GM10248 (cell line): ENCODE measurements at places on chromosomes 5 and 9.

GRCh38 chr9:14018081-14018480 lies 295.9 kb downstream of the NFIB start:
- no peak for DNase-seq

DNA sequence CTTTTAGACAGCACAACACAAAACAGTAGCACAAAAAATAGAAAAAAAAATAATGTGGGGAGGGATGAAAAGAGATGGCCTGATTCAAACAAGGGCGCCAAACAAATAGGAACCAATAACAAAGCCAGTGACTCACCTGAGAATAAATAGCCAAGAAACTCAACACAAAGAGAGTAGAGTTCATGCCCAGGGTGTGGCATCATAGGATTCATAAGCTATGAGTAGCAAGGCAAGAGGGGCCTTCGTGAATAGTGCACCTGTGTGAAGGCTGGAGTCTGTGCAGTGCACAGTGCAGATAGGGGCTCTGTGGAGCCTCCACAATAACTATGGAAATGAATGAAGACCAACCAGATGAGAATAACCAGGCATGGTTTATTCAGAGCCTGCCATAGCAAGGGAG lies 541.7 kb downstream of the SPOCK1 start:
- DNase-seq, result no peak

- no peak for DNase-seq
Measured at GRCh38 chr9:89464300-89464901, 33.5 kb downstream of the SEMA4D start.

GRCh38 chr5:13910637-13911288 lies 33.7 kb downstream of the DNAH5 start:
- no peak for DNase-seq

- DNase-seq, result no peak
Measured at GRCh38 chr9:119154527-119154926, 214.7 kb downstream of the BRINP1 start.

GRCh38 chr9:2043243-2043642 lies 28.1 kb downstream of the SMARCA2 start:
- DNase-seq, result peak; percentile 22

DNA sequence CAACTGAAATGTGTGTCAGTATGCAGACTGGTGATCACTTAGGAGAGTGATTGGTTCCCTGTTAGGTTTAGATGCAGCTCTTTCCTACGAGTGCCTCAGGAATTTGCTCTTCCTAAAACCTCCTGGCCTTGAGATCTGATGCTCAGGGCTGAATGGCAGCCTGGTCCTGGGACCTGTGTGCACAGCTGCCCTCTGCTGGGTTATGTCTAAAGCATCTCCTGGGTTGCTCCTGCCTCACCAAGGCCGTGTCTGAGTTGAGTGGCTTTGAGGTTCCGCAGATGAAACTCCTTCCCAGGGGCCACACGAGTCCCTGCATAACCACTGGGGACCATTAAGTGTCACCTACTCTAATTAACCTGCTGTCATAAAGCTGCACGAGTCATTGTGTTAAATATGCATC lies 59.5 kb downstream of the MVB12B start:
- DNase-seq, result no peak

- no peak for DNase-seq
Measured at GRCh38 chr9:132059361-132059760, 20.3 kb downstream of the MED27 start.

GRCh38 chr5:131536211-131536826 lies 98.7 kb downstream of the RAPGEF6 start:
- peak; percentile 70 for DNase-seq

DNA sequence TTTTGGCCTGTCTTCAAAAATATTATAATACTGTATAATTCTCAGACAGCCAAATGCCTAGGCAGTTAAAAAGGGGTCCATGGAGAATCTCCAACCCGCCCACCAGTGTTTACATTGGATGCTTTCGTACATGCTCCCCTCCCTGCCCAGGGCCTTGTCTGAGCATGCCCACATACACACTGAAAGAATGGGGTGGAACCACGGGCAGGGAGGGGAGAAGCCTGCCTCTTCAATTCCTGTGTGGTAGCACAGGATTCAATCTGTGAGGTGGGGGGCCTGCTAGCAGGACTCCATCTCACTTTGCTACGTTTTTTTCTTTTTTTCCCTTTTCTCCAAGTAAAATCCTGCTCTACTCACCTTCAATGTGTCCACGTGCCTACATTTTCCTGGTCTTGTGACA lies 314.7 kb upstream of the GRAMD2B start:
- DNase-seq, result no peak
